ENCODE measurements at places on chromosomes 6 and 20.

DNA sequence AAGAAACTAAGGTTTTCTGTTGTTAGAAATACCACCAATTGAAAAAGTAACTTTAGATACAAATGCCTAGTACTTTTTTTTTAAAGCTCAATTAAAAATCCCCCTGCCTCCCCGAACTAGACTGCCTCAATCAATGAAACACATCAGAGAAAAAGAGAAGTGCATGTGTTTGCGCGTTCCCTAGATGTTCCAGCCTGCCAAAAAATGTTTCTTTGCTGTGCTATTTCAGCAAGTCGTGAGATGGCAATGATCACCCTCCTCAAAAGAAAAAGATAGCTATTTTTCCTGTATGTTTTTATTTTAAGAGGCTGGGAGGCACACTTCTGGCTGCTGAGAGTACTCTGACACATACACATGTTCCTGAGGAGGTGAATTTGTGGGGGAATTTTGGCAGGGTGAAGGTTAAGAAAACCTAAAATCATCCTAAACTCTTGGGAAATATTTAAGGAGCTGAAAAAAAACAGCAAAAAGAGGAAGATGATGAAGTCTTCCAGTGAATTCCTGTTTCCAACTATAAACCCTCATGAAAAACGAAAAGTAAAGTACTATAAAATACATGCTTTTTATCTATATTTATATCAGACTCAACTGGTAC is 114.8 kb downstream of the HIVEP2 start:
- H3K27me3 ChIP-seq, result no peaks in the 10 kb centered on the region
- peaks cover 1% of the 10 kb centered on the region for H3K36me3 ChIP-seq
- no peak for DNase-seq
- no peak overlapping the region for H3K27ac ChIP-seq
- peaks cover 7% of the 10 kb centered on the region for H3K4me1 ChIP-seq

DNA sequence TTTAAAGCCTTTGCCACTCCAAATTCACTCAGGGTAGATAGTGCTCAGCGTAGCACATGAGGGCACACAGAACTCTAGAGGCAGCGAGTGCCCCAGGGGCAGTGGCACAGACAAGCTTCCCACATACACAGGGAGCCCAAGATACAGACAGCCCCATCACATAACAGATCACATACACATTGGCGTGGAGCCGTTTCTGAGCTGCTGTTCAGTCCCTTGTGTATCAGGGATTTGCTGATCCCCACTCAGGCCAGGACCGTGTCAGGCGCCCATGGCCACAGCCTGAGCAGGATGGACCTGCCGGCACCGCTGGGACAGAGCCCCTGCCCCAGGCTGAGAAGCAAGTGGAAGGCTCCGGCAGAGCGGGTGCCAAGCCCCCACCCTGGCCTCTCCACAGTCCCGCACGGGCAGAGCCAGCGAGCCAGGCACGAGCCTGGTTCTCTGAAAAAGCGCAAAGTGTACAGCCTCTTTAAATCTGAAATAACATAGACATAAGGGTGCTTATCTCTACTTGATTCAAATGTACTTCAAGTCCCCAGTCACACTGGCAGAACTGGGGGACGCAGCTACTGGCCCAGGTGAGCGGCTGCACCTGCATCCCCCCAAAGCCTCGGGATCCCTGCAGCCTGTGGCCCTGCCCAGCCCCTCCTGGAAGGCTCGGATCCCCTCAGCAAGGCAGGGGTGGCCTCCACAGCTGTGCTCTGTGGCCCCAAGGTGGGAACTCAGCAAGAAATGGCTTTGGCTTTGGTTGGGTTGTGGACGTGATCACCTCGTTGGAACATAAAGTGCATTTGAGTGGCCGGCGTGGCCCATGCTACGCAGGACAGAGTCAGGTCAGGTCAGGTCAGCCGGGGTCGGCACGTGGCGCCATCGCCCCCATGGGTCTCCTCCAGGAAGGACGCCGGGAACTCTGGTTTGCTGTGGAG is 231.3 kb downstream of the ERMARD start:
- no peak for DNase-seq
- H3K36me3 ChIP-seq, result no peaks in the 10 kb centered on the region
- H3K27me3 ChIP-seq, result peaks cover 16% of the 10 kb centered on the region
- peaks cover 6% of the 10 kb centered on the region for H3K4me1 ChIP-seq
- H3K27ac ChIP-seq, result no peak overlapping the region
- no peak overlapping the region for H3K4me3 ChIP-seq

DNA sequence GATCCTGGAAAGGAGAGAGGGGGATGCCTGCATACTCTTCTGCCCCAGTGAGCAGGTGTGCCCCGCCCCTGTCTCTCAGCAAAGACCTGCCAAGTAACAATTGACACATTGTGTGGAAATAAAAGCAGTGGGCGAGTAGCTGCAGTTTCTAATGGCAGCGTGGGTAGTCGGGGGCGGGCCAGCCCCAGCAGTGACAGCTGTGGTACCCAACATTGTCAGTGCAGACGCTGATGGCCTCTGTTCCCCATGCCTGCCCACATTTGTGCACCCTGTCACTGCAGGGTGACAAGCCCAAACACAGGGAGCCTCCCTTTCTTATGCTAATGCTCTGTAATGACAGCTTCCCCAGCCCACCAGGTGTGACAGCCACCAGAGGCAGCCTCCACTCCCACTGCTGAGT is 491.7 kb downstream of the DHX35 start:
- H3K27me3 ChIP-seq, result peaks cover 31% of the 10 kb centered on the region
- DNase-seq, result no peak
- H3K4me1 ChIP-seq, result no peaks in the 10 kb centered on the region
- no peak overlapping the region for H3K4me3 ChIP-seq
- H3K36me3 ChIP-seq, result no peaks in the 10 kb centered on the region
- H3K27ac ChIP-seq, result no peak overlapping the region

GRCh38 chr6:43890197-43891062 is 120.4 kb downstream of the VEGFA start:
- H3K4me1 ChIP-seq, result peaks cover 8% of the 10 kb centered on the region
- H3K4me3 ChIP-seq, result no peak overlapping the region
- H3K36me3 ChIP-seq, result no peaks in the 10 kb centered on the region
- no peak for DNase-seq

DNA sequence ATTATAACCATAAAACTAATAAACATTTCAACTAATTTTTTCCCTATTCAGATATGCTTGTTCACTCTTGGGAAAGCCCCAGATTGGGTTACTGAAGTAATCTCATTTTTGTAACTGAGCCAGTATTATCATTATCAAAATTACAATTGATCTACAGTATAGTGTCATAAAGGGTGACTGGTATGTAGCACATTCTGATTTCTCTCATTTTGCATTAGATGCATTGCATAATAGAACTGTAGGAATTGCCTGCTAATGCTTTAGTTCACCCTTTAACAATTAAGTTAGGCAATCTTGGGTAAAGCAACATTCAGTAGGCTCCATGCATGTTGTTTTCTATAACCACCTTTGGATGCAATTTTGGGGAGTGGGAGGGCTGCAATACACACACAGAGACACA is 150.8 kb upstream of the FLRT3 start:
- no peak overlapping the region for H3K27ac ChIP-seq
- H3K36me3 ChIP-seq, result no peaks in the 10 kb centered on the region
- DNase-seq, result no peak
- no peak overlapping the region for H3K4me3 ChIP-seq
- H3K4me1 ChIP-seq, result peaks cover 13% of the 10 kb centered on the region

- H3K4me3 ChIP-seq, result peak within 1 kb of the TSS; percentile 72
- peaks cover 26% of the 10 kb centered on the region for H3K27me3 ChIP-seq
- DNase-seq, result peak; percentile 46
- peak within 1 kb of the TSS; percentile 56 for H3K27ac ChIP-seq
- H3K36me3 ChIP-seq, result no peaks in the 10 kb centered on the region
- peaks cover 16% of the 10 kb centered on the region for H3K4me1 ChIP-seq
Measured at GRCh38 chr6:105179244-105180065, at the start of gene POPDC3. Gene POPDC3, minus strand, starts transcription at chr6:105180014. Its CDS starts 18,105 bp downstream, at chr6:105161909.

DNA sequence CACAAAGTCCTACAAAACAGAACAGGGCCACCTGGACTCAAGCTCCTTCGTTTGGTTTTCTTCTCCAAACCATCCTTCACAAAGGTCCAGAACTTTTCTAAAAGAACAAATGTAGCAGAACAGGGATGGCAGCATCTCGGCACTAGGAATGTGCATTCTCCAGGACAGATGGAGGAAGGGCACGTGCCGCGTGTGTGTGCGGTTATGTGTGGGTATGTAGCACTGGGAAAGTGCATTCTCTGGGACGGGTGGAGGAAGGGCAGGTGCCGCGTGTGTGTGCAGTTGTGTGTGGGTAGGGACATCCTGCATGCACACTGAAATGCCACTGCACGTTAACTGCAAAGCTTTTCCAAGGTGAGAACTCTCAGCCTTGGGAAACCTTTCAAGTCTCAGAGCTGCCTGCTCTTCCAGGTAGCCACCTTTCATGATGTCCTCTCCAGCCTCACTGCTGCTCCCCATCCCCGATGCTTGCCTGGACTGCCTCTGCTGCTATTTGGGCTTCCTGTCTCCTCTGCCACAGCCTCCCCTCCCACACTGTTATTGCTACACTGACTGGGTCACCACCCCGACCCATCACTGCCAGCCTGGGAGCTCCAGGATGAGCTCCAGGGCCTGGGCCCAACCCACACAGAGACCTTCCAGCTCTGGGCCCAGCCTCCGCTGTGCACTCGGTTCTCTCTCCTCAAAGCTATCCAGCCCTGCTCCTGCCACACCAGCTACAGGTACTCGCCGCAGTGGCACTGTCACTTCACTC is 47.6 kb downstream of the EZR start:
- peaks cover 10% of the 10 kb centered on the region for H3K4me1 ChIP-seq
- H3K4me3 ChIP-seq, result no peak overlapping the region
- H3K36me3 ChIP-seq, result peaks cover 62% of the 10 kb centered on the region
- H3K27me3 ChIP-seq, result no peaks in the 10 kb centered on the region
- peak overlapping the region; percentile 62 for H3K27ac ChIP-seq

DNA sequence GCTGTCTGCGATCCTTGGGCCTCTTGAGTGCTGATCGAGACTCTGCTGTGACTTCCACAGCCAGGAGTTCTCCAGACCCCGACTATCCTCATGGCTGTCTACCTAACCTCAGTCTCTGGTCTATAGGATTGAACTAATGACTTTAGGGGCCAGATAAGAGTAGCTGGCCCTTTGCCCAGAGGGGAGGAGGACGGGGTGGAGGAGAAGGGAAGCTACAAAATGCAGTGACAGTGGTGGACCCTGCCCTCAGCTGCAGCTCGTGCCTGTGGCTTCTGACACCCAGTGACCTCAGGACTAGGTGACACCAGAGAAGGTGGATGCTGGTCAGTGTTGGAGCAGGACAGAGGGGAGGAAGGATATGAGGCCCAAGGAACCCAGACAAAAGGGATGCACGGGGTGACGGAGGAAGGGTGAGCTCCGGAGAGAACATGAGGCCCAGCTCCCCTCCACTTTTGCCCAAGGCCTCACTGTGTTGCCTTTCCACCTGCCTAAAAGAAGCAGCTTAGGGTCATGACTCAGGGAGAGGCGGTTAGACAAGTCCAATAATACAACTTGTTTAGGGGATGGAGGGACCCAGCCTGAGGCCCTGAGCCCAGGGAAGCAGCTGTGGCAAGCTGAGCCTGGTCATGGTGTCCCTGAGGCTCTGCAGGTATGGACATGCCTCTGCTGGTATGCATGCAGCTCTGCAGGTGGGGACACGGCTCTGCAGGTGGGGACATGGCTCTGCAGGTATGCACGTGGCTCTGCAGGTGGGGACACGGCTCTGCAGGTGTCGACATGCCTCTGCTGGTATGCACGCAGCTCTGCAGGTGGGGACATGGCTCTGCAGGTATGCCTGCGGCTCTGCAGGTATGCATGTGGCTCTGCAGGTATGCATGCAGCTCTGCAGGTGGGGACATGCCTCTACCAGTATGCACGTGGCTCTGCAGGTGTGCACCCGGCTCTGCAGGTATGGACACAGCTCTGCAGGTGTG is 67.7 kb downstream of the SYNJ2 start:
- peak overlapping the region; percentile 48 for H3K27ac ChIP-seq
- no peak overlapping the region for H3K4me3 ChIP-seq
- H3K27me3 ChIP-seq, result no peaks in the 10 kb centered on the region
- H3K4me1 ChIP-seq, result peaks cover 2% of the 10 kb centered on the region
- peaks cover 8% of the 10 kb centered on the region for H3K36me3 ChIP-seq

- peaks cover 22% of the 10 kb centered on the region for H3K27me3 ChIP-seq
- H3K4me1 ChIP-seq, result peaks cover 17% of the 10 kb centered on the region
- H3K36me3 ChIP-seq, result no peaks in the 10 kb centered on the region
- DNase-seq, result peak; percentile 51
- peak overlapping the region; percentile 94 for H3K27ac ChIP-seq
- H3K4me3 ChIP-seq, result peak overlapping the region; percentile 84
Measured at GRCh38 chr6:166626177-166627032, 646 bp downstream of the RPS6KA2 start.

DNA sequence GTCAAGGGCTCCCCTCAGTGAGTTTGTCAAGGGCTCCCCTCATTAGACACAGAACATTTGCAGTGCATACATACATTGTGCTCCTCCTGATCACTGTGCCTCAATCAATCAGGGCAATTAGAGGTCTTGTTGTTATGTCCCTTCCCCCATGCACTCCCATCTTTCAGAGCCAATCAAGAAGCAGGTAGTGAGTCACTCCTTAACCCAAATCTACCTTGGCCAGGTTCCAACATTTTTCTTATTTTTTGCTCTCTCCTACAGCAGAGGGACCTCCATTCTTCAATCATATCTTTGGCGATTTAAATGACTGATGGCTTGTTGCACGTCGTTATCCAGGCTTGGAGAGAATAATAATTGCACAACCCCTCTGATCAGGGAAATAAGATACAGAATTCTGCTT is 409.9 kb upstream of the SPTLC3 start:
- no peak overlapping the region for H3K4me3 ChIP-seq
- no peak overlapping the region for H3K27ac ChIP-seq
- H3K27me3 ChIP-seq, result no peaks in the 10 kb centered on the region
- no peaks in the 10 kb centered on the region for H3K36me3 ChIP-seq
- no peak for DNase-seq
- H3K4me1 ChIP-seq, result peaks cover 15% of the 10 kb centered on the region

DNA sequence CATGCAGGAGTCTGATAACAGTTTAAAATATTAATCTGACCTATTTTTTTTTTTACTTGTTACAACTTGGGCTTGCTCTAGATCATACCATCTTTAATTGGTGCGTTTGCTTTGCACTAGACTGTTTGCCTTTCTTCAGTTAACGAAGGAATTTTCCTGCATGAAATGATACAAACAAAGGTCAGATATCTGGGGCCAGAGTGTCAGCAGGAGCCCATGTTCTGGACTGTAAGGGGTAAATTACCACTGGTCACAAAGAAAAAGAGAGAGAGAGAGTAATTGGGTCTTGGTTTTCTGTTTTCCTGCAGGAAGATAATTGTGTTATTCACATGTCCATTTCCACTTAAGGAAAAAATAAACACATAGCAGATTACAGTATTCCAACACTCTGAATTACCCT is 399.4 kb upstream of the MARCKS start:
- H3K4me3 ChIP-seq, result no peak overlapping the region
- H3K36me3 ChIP-seq, result no peaks in the 10 kb centered on the region
- no peak overlapping the region for H3K27ac ChIP-seq
- H3K4me1 ChIP-seq, result peaks cover 5% of the 10 kb centered on the region
- peaks cover 10% of the 10 kb centered on the region for H3K27me3 ChIP-seq
